Immature natural killer cell (primary cell): ENCODE measurements at places on chromosomes 13 and 19. TPM values are rescaled to one million over a fixed set of nuclear protein-coding genes. Genes with fewer than 3 reads are reported as not detected.

DNA sequence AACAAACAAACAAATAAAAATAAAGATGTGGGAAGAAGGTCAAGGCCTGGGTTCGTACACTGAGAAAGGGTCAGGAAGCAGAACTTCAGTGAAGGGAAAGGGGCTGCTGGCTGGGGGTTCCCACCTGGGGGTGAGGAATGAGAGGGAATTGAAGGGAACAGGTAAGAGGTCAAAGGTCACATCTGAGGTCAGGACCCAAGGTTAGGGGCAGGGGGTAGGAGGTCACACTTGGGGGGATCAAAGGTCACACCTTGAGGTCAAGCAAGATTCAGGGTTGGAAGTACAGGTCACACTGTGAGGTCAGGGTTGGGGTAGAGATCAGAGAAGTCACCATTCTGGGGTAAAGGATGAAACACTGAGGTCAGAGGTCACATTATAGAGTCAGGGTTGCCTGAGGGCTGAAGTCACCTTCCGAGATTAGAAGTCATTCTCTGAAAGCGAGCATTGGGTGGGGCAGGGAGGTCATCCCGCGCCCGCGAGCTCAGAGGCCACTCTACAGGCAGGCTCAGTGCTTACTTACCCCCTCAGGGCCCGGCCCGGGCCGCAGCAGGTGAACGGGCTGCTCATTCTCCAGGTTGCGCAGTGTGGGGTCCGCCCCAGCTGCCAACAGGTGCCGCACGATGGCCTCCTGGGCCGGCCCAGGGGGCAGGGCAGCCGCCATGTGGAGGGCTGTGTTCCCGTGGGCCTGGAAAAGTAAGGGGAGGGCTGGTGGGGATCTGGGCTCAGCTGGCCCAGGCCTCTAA, 10.8 kb downstream of the NFKBID start:
- DNase-seq = no peak
- peaks cover 8% of the 10 kb centered on the region for H3K4me1 ChIP-seq
- H3K27ac ChIP-seq = peak overlapping the region; percentile 82
- H3K27me3 ChIP-seq = no peaks in the 10 kb centered on the region
- H3K4me3 ChIP-seq = no peak overlapping the region

DNA sequence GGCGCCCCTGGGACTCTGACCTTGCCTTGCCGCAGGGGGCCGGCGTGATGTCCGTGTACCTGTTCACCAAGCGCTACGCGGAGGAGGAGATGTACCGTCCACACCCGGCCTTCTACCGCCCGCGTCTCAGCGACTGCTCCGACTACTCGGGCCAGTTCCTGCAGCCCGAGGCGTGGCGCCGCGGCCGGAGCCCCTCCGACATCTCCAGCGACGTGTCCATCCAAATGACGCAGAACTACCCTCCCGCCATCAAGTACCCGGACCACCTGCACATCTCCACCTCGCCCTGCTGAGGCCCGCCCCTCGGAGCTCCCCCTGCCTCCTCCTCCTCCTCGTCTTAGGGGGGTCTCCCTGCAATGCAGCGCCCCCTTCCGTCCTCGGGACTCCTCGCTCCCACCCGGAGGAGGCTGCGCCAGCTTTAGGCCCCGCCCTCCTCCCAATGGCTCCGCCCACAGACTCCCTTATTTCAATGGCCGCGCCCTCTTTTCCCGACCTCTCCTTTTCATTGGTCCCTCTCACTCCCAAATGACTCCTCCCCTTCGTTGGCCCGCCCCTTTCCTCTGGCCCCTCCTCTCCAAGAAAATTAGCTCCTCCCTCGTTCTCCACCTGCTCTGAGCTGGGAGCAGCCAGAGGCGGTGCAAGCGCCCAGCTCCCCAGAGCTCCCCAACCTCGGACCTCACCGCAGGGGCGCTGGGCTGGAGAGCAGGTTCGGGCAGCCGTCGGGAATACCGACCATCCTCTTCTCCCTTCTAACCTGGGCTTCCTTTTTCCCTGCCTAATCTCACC, 20.5 kb upstream of the CACNG8 start:
- no peaks in the 10 kb centered on the region for H3K4me1 ChIP-seq
- H3K27ac ChIP-seq = no peak overlapping the region
- no peak for DNase-seq
- no peaks in the 10 kb centered on the region for H3K36me3 ChIP-seq

- DNase-seq = no peak
- H3K27me3 ChIP-seq = no peaks in the 10 kb centered on the region
- H3K36me3 ChIP-seq = no peaks in the 10 kb centered on the region
- no peak overlapping the region for H3K27ac ChIP-seq
- peaks cover 5% of the 10 kb centered on the region for H3K4me1 ChIP-seq
Observed at GRCh38 chr19:6604906-6605305, 14.0 kb upstream of the CD70 start.

- no peaks in the 10 kb centered on the region for H3K27me3 ChIP-seq
- H3K4me3 ChIP-seq = no peak overlapping the region
- H3K36me3 ChIP-seq = peaks cover 23% of the 10 kb centered on the region
- H3K27ac ChIP-seq = no peak overlapping the region
- DNase-seq = no peak
Observed at GRCh38 chr19:13959141-13959961, 7.0 kb downstream of the DCAF15 start.

GRCh38 chr19:16077984-16078758, 1.9 kb downstream of the TPM4 start:
- H3K4me1 ChIP-seq = peaks cover 78% of the 10 kb centered on the region
- peaks cover 16% of the 10 kb centered on the region for H3K27me3 ChIP-seq
- peak; percentile 43 for DNase-seq
- peaks cover 4% of the 10 kb centered on the region for H3K36me3 ChIP-seq
- peak overlapping the region; percentile 97 for H3K27ac ChIP-seq

DNA sequence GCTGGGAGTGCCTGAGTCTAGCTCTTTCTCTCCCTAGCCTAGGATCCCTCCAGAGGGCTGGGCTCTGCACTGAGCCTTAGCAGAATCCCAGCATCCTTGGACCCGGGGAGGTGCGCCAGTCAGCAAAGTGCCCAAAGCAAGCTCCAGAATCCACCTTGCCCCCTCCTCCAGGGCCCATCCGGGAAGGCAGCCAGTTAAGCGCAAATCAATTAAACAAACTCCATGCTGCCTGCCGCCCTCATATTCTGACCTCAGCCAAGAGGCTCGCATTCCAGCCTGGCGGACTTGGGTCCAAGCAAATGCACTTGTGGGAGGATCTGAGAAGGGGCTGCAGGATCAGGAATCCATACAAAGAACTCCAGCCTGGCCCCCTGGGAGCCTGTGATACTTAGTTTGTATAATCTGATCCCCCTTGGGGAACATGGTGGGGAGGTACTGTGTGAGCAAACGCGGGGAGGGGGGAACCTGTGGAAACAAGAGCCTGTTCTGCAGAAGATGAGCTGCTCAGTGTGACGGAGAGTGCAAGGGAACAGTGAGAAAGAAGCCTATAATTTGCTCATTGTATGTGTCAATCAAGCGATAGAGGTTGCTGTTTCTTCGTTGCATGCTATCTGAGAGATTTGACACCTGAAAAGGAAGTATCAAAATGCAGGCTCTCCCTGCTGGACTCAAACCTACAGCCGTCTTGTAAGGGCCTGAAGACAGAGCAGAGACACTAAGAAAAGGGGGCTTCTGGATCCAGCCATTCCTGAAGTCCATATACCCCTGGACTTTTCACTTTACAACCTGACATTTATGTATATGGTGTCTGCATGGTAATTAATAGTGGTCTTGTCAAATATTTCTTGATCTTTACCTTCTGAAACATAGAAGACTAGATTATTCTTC, 29.4 kb downstream of the ZNRF4 start:
- peaks cover 8% of the 10 kb centered on the region for H3K27me3 ChIP-seq
- H3K27ac ChIP-seq = no peak overlapping the region
- H3K36me3 ChIP-seq = no peaks in the 10 kb centered on the region
- H3K4me3 ChIP-seq = no peak overlapping the region

DNA sequence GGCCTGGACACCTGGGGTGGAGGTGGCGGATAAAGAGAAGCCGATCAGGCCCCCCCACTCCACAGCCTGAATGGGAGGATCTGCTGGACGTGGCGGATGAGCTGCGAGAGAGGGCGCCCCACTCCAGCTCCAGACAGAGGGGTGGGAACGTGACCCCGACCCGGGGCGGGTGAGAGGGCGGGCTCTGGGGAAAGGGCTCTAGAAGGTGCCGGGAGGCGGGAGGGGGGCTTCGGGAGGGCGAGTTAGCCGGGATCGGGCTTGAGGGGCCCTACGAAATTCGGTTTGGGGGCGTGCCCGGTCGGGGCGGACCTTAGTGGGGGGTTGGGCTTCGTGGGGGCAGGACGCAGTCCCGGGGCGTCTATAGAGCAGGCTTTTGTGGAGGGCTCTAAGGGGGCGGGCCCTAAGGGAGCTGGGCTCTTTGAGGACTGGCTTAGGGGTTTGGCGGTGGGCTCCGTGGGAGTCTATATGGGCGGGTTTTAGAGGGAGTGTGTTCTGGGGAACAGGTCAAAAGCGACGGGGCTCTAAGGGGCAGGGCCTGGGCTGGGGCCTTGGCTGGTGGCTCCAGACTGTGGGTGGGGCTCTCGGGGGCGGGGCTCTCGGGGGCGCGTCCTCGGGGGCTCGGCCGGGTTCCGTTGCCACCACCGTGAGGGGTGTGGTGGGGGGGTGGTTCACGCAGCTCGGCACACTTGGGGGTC, 4.1 kb upstream of the NANOS3 start:
- H3K27ac ChIP-seq = no peak overlapping the region
- H3K36me3 ChIP-seq = no peaks in the 10 kb centered on the region
- peaks cover 4% of the 10 kb centered on the region for H3K4me1 ChIP-seq
- DNase-seq = no peak

DNA sequence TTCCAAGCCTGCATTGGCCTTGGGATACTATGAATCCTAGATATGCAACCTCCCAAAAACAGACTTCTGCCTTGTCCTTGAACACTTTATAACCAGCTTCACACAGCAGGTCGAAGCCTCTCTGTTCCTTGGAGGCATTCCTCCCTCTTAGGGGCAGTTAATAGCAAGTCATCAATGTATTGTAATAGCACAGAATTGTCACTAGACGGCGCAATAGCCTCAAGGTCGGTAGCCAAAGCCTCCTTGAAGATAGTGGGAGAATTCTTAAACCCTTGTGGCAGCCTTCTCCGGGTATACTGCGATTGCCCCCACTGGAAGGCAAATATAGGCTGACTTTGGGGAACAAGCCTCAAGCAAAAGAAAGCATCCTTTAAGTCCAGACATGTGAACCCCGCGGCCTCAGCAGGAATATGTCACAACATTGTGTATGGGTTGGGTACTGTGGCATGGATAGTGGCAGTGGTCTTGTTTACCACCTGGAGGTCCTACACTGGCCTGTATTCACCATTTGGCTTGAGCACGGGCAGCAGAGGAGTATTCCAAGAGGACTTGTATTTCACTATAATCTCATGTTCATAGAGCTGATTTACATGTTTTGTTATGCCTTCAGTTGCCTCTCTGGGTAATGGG, 61.1 kb downstream of the ZNF431 start:
- no peak overlapping the region for H3K4me3 ChIP-seq
- H3K36me3 ChIP-seq = no peaks in the 10 kb centered on the region
- no peak overlapping the region for H3K27ac ChIP-seq
- peak; percentile 37 for DNase-seq
- peaks cover 7% of the 10 kb centered on the region for H3K27me3 ChIP-seq

DNA sequence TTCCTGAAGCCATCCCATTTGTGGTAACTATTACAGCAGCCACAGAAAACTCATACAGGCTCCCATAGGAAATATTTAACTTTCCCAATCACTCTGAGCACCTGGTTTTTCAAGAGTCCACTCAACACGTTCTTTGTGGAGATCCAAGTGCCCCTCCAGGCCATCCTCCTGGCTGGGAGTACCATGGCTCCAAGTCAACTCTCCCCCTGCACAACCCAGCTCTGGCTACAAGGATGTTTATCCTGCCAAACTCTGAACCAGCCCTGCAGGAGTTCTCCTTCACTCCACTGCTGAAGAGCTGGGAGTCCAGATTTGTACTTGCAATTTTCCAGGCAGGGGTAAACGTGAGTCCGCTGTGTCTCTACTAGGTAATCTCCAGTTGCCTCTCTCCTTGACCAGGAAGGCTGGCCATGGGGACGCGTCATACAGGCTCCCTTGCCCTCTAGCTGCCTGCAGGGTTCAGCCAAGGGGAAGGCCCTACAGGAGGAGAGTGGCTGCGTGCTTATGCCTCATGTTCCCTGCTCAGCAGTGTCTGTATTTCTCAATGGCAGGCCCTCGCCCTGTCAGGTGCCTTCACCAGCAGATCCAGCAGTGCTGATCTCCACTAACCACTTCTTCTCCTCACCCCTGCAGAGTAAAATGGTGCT, 29.9 kb upstream of the ARGLU1 start:
- no peak for DNase-seq
- no peaks in the 10 kb centered on the region for H3K36me3 ChIP-seq
- peaks cover 9% of the 10 kb centered on the region for H3K27me3 ChIP-seq
- no peak overlapping the region for H3K4me3 ChIP-seq
- H3K27ac ChIP-seq = no peak overlapping the region

DNA sequence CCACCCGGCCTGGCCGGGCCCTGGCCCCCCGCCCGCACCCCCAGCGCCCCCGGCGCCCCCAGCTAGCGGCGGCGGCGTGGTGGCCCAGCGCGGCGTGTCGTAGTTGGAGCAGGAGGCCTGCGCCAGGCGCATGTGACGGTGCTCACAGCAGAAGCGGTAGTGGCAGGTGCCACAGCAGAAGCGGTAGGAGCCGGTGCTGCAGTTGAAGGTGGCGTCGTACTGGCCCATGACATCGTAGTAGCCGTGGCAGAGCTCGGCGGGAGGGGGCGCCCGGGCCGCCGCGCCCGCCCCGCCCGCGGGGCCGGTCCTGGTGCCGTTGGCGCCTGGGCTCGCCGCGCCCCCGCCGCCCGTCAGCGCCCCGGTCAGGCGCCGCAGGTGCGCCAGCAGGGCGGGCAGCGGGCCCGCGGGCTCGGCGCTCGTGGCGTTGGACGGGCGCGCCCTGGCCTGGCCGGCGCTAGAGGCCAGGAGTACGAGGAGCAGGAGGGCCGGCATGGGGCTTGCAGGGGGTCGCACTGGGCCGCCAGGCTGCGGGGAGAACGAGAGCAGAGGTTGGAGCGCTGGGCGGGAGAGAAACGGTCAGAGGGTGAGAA, 633 bp downstream of the SHISA7 start:
- H3K27me3 ChIP-seq = peaks cover 22% of the 10 kb centered on the region
- no peaks in the 10 kb centered on the region for H3K36me3 ChIP-seq
- H3K4me3 ChIP-seq = no peak overlapping the region
- no peak overlapping the region for H3K27ac ChIP-seq
- DNase-seq = no peak

GRCh38 chr13:25302121-25302520, 696 bp downstream of the NUP58 start:
- no peaks in the 10 kb centered on the region for H3K36me3 ChIP-seq
- H3K4me3 ChIP-seq = peak overlapping the region; percentile 96
- peak overlapping the region; percentile 93 for H3K27ac ChIP-seq
- DNase-seq = no peak

GRCh38 chr19:6668691-6669090, 1.3 kb downstream of the TNFSF14 start:
- H3K4me3 ChIP-seq = peak overlapping the region; percentile 99
- H3K27ac ChIP-seq = peak overlapping the region; percentile 99
- peak; percentile 64 for DNase-seq

DNA sequence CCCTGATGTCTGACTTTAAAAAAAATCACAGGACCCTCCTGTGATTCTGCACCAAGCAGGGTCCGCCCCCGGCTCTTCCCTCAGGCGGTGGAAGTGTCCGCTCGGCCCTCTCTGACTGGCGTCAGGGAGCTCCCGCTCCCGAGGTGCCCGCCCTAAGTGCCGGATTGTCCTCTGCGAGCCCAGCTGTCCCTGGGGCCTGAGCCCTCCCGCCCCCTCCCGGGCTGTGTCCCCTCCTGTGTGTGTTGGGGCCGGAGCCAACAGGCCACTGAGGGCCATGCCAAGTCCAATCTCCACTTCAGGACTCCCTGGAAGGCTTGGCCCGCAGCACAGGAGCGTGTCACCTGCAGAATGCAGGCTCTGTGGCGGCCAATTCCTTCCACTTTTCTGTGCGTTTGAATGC, 25.4 kb downstream of the MAP2K2 start:
- no peak overlapping the region for H3K27ac ChIP-seq
- H3K27me3 ChIP-seq = peaks cover 5% of the 10 kb centered on the region
- H3K36me3 ChIP-seq = peaks cover 13% of the 10 kb centered on the region
- H3K4me3 ChIP-seq = no peak overlapping the region

The GJB2 gene
- polyA plus RNA-seq = not detected

The LENG9 gene
- not detected for polyA plus RNA-seq

The ZNF329 gene
- polyA plus RNA-seq = 6.6 TPM

The KIR2DL4 gene
- polyA plus RNA-seq = 67.2 TPM
